ENCODE measurements at places on chromosomes 11 and 22. TPM values are rescaled to one million over a fixed set of nuclear protein-coding genes. Genes with fewer than 3 reads are reported as not detected.

The P4HA3 gene
- total RNA-seq, result 0.16 TPM

The TRIM29 gene
- total RNA-seq, result not detected

The TSGA10IP gene
- total RNA-seq, result not detected

The SCN3B gene
- total RNA-seq, result 1.9 TPM

The KRTAP5-2 gene
- total RNA-seq, result not detected

The PIH1D2 gene
- 2.2 TPM for total RNA-seq

GRCh38 chr22:47633111-47633510 is 870.7 kb downstream of the TBC1D22A start:
- DNase-seq, result no peak

GRCh38 chr22:19772673-19773469 is 12.3 kb downstream of the TBX1 start:
- DNase-seq, result no peak

DNA sequence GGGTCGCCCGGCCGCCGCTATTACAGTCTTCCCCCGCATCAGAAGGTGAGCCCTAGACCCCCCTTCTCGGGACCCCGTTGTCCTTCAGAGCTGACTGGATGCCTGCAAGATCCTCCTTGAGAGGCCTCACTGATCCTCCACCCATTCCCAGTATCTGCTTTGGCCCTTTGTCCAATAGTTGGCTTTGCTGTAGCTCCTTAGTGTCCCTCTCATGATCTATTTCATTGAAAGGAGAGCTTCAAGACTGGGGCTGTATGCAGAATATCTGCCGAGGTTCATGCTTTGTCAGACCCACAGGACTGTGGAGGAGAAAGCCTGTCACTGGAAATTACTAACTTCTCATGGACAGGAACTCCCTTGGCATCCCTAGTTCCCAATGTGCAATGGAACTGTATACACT is 499 bp downstream of the DLAT start:
- DNase-seq, result no peak

DNA sequence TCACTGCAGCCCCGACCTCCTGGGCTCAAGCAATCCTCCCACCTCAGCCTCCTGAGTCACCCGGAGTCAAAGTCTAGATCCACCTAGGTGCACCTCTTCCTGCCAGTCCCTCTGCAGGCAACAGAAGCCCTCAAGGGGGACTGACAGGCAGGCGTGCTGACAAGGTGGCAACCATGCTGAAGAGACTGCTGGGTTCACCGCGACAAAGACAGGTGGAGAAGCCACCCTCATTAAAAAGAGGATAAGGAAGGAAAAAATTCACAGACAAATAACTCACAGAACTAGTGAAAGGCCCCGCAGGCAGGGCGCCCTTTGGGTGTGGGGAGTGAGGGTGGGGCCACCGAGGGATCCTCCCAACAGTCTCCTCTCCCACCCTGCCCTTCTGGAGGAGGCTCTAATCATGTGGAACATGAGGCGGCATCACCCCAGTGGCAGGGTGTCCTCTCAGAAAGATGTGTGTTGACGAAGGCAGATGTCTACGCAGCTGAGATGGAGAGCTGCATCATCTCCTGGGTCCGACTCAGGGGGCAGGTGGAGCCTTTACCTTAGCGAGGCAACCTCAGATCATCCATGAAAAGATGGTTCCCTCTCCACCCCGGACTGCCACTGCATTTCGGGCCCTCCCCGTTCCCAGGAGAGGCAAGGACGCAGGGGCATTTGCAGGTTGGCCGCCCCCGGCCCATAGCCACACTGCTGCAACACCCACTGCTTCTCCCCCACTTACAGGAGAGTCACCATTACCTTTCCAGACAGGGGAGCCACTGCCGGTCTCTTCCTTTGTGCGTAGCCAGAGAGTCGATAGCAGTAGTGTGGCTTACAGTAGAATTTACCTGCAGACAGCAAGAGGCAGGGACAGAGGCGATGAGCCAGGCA is 91.2 kb upstream of the BID start:
- no peak for DNase-seq

GRCh38 chr22:50578776-50579310 is 616 bp upstream of the CPT1B start:
- DNase-seq, result no peak

- DNase-seq, result no peak
These were observed 822.1 kb downstream of the BRD1 start for GRCh38 chr22:49005557-49005956.

GRCh38 chr11:74816664-74817063 is 68.0 kb downstream of the RNF169 start:
- DNase-seq, result no peak

DNA sequence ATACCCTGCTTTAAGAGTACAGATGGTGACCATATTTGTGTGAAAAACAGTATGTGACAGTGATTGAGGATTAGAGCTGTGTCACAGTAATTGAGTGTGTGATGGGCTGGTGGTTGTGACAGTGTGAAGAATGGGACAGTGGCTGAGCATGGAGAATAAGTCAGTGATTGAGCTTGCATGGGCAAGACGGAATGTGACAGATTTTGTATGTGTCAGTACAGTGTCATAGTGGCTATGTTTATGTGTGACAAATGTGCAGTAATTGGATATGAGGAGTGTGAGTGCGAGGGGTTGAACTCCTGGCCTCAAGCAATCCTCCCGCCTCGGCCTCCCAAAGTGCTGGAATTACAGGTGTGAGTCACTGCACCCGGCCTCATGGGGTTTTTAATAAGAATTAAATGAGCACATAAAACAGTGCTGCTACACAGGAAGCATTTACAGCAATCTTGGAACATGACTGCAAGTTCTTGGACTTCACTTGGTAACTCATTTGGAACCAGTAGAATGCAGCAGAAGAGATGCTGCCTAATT is 583 bp upstream of the RRAS2 start:
- DNase-seq, result no peak

DNA sequence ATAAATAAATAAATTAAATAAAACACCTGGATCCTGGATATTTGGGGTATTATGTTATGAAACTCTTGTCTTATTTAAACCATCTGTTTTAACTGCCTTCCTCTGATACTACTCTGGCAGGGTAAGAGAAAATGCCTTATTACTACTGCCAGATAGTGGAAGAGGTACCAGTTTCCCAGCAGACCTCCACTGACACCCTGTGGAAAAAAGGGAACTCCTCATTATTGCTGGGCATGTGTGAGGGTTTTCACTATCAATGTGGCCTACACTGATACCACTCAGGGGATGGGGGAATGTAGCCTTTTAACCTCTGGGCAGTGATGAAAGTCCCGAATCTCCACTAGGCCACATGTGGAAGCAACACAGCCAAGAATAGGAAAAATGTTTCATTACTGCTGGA is 121.0 kb downstream of the LUZP2 start:
- DNase-seq, result no peak

- DNase-seq, result no peak
These were observed 106.9 kb downstream of the TBC1D22A start for GRCh38 chr22:46869329-46869728.

- no peak for DNase-seq
These were observed 73.3 kb downstream of the PRSS23 start for GRCh38 chr11:86873573-86874083.

DNA sequence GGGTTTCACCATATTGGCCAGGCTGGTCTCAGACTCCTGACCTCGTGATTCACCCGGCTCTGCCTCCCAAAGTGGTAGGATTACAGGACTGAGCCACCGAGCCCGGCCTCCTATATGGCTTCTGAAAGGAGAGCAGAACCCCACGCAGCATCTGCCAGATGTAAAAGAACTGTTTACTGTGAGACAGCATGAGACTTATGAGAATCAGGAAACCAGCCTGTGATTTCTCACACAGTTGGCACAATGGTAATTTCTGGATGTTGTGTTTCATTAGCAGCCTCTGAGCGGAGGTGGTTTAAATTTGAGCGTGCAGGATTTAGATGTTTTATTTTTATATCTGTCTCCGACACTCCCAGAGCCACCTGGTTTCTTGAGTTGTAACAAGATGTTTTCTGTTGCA is 33.8 kb downstream of the CEP164 start:
- no peak for DNase-seq

DNA sequence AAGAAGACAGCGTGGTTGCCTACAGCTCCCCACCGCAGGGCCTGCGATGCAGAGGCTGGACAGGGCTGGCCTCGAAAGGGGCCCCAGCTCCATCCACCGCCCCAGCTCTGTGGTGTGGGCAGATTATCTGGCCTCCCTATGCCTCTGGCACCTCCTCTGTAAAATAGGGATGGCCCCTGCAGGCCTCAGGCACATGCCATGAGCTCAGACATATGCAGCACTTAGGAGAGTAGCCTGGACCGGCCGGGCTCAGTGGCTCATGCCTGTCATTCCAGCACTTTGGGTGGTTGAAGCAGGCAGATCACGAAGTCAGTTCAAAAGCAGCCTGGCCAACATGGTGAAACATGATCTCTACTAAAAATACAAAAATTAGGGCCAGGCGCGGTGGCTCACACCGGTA is 7.4 kb downstream of the APOBEC3D start:
- DNase-seq, result no peak

GRCh38 chr11:97934572-97935208 is 1086.1 kb upstream of the CNTN5 start:
- no peak for DNase-seq

- DNase-seq, result no peak
These were observed 15.9 kb downstream of the ARFGAP2 start for GRCh38 chr11:47160753-47161133.

DNA sequence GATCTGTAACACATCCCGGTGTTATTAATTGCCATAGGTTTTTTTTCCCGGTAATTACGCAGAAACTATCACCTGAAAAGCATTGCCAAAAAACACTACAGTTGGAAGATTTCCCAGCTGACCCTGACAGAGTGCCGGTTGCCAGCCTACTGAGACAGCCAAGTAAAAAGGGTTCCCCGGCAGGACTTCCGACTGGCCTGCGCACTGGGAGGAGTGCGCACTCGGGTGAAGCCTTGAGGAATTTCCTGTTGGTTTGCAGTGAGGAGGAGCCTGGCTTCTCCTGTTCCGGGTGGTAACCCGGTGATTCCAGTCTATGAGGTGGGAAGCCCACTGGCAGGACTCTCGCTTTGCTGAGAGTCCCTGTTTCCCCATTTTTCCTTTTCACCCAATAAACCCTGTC is 52.1 kb downstream of the CNTF start:
- DNase-seq, result no peak

DNA sequence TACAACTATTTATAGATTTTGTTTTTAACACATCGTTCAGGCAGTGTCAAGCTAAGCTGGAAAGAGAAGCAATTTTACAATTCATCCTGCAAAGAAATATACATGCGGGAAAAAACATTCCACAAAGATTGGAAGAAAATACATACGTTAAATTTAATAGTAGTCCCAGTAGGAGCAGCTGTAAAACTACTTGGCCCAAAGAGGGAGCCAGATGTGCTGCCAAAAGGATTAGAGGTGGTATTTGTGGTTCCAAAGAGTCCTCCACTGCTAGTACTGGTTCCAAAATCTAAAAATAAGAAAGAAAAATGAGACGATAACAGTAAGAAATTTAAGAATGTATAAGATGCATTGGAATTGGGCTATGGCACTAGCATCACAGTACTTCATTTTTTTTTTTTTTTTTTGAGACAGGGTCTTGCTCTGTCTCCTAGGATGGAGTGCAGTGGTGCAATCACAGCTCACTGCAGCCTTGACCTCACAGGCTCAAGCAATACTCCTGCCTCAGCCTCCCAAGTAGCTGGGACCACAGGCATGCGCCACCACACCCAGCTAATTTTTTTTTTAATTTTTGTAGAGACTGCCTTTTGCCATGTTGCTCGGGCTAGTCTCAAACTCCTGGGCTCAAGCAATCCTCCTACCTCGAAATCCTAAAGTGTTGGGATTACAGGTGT is 21.5 kb downstream of the NUP98 start:
- DNase-seq, result no peak

Data from left ventricle myocardium inferior (tissue), 1 donor.